ENCODE measurements at places on chromosomes 2 and 18. TPM values are rescaled to one million over a fixed set of nuclear protein-coding genes. Genes with fewer than 3 reads are reported as not detected.

The TSPYL6 gene
- not detected for total RNA-seq

The FAM161A gene
- total RNA-seq, result 4.5 TPM

DNA sequence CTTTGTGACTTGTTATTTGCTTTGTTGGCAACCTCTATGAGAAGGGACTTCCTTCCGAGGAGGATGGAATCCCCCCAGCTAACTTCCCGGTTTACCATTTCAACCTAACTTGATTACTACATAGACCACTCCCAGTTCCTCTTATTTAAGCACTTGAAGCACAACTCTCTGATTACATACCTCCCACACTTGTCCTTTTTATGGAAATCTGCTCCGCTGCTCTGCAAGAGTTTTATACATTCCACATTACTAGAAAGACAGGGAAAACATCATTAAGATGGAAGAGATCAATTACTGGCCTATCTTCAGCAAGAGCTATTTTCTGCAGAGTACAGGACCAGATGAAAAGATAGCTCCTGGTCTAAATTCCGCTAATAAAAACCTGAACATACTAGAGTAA, 160.0 kb upstream of the PGAP1 start:
- H3K4me1 ChIP-seq, result peaks cover 11% of the 10 kb centered on the region
- H3K36me3 ChIP-seq, result peaks cover 66% of the 10 kb centered on the region
- no peaks in the 10 kb centered on the region for H3K27me3 ChIP-seq
- no peak for DNase-seq
- no peak overlapping the region for H3K4me3 ChIP-seq

- no peak for DNase-seq
- no peak overlapping the region for H3K4me3 ChIP-seq
- H3K36me3 ChIP-seq, result no peaks in the 10 kb centered on the region
- no peak overlapping the region for H3K27ac ChIP-seq
Measured at GRCh38 chr2:3044587-3045317, 332.9 kb downstream of the EIPR1 start.

The CABYR gene
- total RNA-seq, result 1.3 TPM

The PIEZO2 gene
- total RNA-seq, result not detected

The PTGR3 gene
- total RNA-seq, result 23.3 TPM

All from activated CD4-positive, alpha-beta T cell treated with anti-CD3 and anti-CD28 coated beads, Interleukin-2, amount 10 ng/mL, durations not matched to agents 24 days and 14 days (primary cell).